NCI-H510A treated with DMSO at 0.1 percent for 48 hours (cell line): ENCODE measurements at places on chromosomes 4 and X.
A peak's percentile ranks its signal among the peaks of the same experiment; 100 is the strongest.

- no peak for DNase-seq
Measured at GRCh38 chr4:98642991-98643426, 15.4 kb downstream of the TSPAN5 start.

DNA sequence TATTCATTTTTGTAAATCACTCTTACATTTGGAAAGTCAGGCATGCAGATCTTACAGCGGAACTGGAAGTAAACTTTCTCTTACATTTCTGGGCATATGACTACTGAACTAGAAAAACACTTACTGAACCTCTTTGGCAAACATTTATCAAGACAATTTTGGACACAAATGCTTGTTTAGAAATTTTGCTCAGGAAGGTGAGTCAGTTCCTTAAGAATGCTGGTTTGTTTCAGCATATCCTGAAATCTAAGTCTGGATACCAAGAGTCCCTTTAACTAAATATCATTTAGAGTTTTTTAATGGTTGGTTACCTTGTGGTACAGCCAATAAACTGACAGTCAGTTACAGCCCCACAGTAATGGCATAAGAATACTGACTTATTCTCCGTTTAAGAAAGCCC is 15.0 kb downstream of the SHISA3 start:
- DNase-seq, result no peak

GRCh38 chr4:44760142-44760898 is 34.0 kb upstream of the GNPDA2 start:
- peak; percentile 25 for DNase-seq

- DNase-seq, result no peak
Measured at GRCh38 chrX:2965965-2966364, 36.8 kb upstream of the ARSD start.

GRCh38 chrX:132272826-132273225 is 53.6 kb upstream of the RAP2C start:
- DNase-seq, result no peak

- DNase-seq, result no peak
Measured at GRCh38 chr4:79780129-79780528, 292.9 kb downstream of the ANTXR2 start.

DNA sequence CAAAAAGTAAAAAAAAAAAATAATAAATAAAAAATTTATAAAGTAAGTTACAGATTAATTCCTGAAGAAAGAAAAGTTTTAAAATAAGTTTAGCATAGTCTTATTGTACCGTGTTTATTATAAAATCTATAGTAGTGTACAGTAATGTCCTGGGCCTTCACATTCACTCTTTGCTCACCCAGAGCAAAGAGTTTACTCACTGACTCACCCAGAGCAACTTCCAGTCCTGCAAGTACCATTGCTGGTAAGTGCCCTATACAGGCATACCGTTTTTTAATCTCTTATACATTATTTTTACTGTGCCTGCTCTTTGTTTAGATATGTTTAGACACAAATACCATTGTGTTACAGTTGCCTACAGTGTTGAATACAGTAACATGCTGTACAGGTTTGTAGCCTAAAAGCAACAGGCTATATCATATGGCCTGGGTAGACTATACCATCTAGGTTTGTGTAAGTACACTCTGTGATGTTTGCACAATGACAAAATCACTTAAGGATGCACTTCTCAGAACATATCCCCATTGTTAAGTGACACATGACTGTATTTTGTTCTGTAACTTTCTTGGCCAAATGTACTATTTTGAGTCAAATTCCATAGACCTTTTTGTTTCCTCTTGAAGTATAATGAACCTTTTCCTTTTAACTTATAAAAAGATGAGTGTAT is 199.0 kb upstream of the NUDT6 start:
- DNase-seq, result peak; percentile 2

- no peak for DNase-seq
Measured at GRCh38 chrX:40267334-40268187, 169.8 kb upstream of the BCOR start.

DNA sequence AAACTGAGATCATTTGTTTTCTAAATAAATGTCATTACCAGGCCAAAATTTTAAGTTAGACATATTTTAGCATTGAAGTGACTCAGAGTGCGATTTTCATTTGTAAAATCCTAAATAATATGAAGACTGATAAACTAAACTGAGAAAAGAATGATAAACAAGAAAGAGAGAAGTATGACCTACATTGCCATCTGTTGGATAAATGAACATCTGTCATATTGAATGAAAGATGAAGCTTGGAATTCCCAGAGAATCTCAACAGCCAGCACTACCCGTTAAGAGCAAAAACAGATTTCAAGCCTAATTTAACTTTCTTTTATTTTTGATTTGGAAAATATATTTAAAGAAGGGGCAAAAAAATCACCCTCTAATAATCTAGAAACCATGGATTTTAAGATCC is 591.0 kb upstream of the ATOH1 start:
- no peak for DNase-seq

- no peak for DNase-seq
Measured at GRCh38 chr4:130131536-130131935, 1035.6 kb downstream of the C4orf33 start.

DNA sequence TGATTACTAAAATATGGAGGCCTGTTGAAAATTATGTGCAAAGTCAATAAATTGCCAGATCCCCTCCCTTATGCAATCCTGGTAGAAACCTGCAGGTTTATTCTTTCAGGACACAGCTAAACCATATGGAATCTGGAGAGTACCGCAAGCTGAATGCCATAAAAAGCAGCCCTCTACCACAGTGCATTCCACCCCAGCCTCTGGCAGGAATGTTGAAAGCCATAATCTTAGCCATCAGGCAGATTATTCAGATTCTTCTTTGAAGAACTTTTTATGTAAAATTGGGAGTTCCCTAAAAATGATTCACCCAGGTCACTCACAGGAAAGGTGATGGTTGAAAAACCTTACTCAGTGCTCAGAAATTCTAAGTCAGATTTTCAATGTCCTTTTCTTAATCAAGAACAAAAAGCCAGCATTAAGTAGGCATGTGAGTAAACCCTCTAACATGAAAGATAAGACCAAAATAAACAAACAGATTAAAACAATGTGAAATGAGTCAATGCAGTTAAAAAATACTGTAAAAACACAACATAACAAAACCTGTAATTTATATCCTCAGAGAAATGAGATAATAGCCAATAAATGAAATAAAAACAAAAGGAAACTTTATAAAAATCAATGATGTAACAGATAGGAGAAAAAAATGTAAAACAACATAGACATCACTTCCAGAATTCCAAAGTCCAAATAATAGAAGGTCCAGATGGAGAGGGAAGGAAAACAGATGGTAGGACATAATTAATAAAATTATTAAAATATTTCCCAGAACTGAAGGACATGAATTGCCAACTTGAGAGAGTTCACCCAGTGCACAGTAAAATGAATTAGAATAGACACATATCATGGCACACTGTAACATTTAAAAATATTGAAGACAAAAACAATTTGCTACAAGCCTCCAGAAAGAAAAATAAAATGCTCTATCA is 226.9 kb downstream of the FSTL5 start:
- DNase-seq, result no peak

GRCh38 chr4:40502934-40503333 is 126.7 kb downstream of the RBM47 start:
- DNase-seq, result no peak

GRCh38 chrX:148523303-148524080 is 23.1 kb downstream of the AFF2 start:
- DNase-seq, result no peak

- no peak for DNase-seq
Measured at GRCh38 chrX:21438792-21439191, 64.6 kb downstream of the CNKSR2 start.

DNA sequence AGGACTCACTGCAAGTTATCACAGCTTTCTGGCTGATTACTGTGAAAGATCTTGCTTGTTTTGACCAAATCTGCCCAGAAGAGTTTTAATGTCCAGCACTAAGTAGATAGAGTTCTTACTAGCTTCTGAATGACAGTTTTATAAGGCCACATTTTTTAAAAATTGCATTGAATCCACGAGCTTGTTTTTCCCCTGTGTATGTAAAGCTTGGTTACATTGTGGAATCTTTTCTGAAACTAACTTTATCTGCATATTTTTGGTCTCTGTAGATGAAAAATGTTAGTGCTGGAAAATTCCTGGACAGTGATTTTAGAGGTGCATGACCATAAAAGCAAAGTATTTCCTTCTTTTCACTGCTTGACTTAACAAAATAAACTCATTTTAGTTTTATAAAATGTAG is 650.3 kb upstream of the FAM241A start:
- no peak for DNase-seq

GRCh38 chrX:2501559-2502102 is 855 bp upstream of the DHRSX start:
- no peak for DNase-seq

DNA sequence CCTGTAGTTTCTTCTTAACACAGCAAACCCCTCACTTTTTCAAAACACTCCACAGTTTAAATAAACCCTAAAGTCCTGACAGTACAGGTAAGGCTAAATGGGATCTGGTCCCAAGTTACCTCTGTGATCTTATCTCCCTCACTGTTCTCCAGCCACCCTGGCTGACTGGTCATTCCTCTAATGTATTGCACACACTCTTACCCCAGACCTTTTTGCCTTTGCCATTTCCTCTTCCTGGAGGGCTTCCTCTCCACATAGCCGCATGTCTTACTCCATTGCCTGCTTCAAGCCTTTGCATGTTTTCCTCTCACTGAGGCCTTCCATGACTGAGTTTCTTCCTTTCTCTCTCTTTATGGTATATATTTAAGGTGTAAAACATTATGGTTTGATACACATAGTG is 19.5 kb upstream of the ANXA3 start:
- DNase-seq, result no peak
